ENCODE measurements at places on chromosomes 5 and 9.

DNA sequence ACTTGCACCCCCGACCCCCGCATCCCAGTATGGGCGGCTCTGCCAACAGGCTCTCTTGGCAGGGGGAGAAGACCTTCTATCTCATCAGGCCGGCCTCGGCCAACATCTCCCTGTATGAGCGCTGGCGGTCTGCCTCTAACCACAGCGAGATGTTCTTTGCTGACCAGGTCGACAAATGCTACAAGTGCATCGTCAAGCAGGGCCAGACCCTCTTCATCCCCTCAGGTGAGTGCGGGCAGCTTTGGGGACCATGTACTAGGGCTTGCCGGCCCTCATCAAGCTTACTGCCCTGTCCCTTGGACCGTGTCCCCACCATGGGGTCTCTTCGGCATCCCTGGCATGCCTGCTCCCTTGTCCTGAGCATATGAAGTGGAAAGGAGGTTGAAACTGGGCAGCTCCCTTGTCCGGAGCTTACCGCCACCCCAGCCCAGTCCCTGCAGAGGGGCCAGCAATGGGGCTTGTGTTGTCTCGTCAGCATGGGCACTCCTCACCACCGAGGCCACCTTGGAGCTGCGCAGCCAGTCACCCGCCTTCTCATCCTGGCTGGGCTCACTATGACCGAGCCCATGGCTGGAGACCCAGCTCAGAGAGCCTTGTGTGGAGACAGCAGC is 78.1 kb downstream of the PHF2 start:
- DNase-seq = peak; percentile 44

- no peak for DNase-seq
Measured at GRCh38 chr5:40678460-40679147, 1.1 kb upstream of the PTGER4 start.

DNA sequence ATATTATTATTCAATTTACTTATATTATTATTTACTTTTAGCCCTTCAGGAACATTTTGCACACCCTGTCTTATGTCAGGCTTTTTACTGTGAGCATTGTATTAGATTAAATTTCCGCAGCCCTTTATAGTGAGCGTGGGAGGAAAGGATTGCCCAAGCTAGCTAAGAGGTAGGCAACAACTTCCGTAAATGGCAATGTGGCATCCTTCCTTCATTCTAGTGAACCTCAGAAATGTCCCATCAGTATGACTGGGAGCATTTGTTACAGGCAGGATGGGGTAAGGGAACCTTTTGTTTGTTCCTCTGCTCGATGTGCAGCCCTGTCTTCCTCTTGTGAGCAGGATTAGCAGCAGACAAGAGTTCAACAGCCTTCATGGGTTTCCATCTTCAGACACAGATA is 6.2 kb upstream of the CD180 start:
- no peak for DNase-seq

- no peak for DNase-seq
Measured at GRCh38 chr5:147397616-147398015, 112.3 kb downstream of the DPYSL3 start.

- DNase-seq = no peak
Measured at GRCh38 chr5:142981886-142982820, 212.0 kb downstream of the ARHGAP26 start.

- DNase-seq = no peak
Measured at GRCh38 chr9:75333624-75334023, 245.3 kb downstream of the OSTF1 start.

DNA sequence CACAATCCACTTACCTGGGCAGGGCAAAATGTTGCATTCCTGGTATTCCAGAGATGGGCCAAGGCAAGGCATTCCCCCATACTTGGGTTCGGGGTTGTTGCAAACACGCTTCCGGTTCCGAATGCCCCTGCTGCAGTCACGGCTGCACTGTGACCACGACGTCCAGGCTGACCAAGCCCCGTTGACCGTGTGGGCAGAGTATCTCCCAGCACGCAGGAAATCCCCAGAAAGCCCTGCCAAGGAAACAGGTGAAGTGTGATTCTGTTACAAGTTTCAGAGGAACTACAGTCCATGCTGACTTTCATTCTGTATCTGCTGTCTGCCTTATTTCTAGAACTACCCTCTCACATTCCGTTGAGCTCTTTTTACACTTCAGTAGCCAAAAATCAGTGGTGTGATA is 483.0 kb downstream of the SEMA5A start:
- DNase-seq = no peak

DNA sequence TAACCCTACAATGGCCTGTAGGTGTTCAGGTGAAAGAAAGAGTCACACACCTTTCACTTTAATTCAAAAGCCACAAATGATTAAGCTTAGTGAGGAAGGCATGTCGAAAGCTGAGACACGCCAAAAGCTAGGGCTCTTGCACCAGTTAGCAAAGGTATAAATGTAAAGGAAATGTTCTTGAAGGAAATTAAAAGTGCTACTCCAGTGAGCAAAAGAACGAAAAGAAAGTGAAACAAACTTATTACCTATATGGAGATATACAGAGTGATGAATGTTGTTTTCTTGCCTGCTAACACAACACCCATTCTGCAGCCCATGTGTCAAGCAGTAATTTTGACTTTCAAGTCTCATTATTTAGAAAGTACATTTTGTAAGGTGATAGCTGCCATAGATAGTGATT is 254.2 kb upstream of the SLC24A2 start:
- no peak for DNase-seq

DNA sequence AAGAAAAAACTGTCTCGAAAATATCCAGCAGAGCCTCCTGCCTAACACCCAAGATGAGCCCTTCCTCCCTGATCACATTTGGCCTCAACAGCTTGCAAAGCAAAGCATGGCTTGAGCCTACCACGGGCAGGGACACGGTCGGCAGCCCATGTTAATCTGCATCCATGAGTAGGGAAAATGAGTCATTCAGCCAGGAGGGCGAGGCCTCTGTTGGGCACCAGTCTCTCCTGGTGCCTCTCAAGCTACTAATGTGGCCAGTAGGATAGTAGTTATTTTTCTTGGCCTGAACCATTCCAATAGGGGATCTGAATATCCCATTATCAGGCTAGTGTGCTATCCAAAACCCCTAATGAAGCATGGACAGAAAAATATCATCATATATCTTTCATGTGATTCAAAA is 43.0 kb upstream of the SHB start:
- peak; percentile 56 for DNase-seq

All from suprapubic skin (tissue), 4 donors.